ENCODE measurements at places on chromosomes 6 and 20.
A peak's percentile ranks its signal among the peaks of the same experiment; 100 is the strongest.

DNA sequence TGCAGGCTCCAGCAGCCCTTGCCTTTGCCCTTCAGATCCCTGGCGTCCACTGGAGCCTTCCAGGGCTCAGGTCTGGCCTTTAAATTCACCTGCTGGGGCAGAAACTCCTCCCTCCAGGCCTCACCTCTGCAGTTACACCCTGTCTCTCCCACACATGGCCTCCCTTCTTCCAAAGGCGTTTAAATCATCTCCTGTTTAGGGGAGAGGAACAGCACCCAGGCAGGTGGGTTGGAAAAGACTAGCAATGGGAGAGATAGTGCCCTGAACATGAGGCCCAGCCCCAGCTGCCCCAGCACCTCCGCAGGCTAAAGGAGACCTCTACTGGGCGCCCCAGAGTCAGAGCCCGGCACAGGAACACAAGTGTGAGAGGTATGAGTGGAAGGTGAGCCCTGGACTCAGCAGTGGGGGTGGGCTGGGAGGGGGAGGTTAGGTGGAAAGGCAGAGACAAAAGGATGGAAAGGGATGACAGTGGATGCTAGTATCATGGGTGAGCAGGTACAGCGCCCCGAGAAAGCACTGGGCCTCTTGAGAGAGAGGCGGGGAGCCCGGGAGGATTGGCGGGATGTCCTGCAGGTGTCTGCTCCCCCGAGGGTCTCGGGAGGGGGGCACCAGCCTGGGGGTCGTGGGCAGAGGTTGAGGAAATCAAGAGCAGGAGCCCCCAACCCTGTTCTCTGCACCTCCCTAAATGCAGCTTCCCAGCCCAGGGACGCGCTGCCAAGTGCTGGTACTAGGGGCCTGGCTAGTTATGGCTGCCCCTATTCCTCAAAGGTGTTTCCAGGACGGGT is at the start of gene CST9:
TSS of gene CST9 (minus strand) at position 51 of the 785 bp plus-strand sequence. CDS start 53 bp downstream, outside the sequence.
- DNase-seq, result no peak

DNA sequence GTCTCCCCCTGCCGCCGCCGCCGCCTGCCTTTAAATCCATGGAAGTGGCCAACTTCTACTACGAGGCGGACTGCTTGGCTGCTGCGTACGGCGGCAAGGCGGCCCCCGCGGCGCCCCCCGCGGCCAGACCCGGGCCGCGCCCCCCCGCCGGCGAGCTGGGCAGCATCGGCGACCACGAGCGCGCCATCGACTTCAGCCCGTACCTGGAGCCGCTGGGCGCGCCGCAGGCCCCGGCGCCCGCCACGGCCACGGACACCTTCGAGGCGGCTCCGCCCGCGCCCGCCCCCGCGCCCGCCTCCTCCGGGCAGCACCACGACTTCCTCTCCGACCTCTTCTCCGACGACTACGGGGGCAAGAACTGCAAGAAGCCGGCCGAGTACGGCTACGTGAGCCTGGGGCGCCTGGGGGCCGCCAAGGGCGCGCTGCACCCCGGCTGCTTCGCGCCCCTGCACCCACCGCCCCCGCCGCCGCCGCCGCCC is 474 bp downstream of the CEBPB start:
- peak; percentile 44 for DNase-seq

GRCh38 chr6:139020689-139021088 is 7.9 kb upstream of the ABRACL start:
- no peak for DNase-seq

- DNase-seq, result no peak
Observed at GRCh38 chr20:37457921-37458320, 63.1 kb upstream of the NNAT start.

DNA sequence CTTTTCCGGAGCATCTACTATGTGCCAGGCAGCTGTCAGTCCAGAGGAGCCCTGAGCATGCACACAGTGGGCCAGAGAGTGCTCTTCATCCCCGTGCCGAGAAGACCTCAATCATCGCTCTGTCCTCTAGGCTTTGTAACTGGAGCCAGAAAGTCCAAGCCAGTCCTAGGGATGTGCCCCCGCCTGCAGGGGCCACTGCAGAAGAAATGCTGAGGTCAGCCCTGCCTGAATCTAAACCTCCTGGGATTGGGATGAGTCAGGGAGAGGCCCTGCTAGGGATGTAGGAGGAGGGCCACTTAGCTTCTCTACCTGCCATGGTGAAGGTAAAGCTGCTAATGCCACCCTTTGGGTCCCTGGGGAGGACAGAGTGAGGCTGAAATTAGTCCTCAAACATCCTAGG is 146.8 kb downstream of the CDC5L start:
- no peak for DNase-seq

All from stimulated activated CD4-positive, alpha-beta T cell treated with anti-CD3 and anti-CD28 coated beads, Interleukin-4, amount 100 ng/mL, for 48 hours (primary cell).